NCI-H69 (cell line): ENCODE measurements at places on chromosomes 3 and 15.

GRCh38 chr3:16546186-16547010, 32.9 kb upstream of the RFTN1 start:
- no peak for DNase-seq

GRCh38 chr3:335240-335639, 138.7 kb downstream of the CHL1 start:
- no peak for DNase-seq

DNA sequence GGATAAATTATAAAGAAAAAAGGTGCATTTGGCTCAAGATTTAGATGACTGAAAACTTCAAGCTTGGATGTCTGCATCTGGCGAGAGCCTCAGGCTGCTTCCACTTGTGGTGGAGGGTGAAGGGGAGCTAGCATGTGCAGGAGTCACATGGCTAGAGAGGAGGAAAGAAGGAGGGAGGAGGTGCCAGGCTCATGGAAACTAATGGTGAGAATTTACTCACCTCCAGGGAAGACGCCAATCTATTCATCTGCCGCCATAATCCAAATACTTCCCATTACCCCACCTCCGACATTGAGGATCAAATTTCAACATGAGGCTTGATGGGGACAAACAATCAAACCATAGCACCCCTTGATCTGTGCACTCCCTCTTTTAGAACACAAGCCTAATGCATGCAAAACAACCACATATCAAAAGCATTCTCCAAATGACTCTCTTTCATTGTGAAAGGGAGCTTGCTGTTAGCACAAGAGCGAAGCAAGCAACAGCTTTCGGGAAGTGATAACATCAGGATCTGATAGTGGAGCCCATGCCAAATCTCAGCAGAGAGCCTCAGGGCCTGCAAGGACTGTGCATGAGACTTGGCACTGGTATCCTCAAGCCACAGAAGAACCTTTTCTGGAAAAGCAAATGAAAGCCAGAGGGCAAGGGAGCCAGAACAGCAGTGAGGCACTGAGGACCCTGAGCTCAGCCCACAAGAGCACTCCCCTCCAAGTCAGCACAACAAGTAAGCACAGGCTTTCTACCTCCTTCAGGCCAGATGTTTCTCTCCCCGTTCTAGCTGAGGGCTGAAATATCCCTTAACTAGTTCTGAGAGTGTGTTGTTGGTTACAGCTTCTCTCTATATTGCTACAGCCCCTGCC, 50.2 kb upstream of the THBS1 start:
- peak; percentile 32 for DNase-seq

DNA sequence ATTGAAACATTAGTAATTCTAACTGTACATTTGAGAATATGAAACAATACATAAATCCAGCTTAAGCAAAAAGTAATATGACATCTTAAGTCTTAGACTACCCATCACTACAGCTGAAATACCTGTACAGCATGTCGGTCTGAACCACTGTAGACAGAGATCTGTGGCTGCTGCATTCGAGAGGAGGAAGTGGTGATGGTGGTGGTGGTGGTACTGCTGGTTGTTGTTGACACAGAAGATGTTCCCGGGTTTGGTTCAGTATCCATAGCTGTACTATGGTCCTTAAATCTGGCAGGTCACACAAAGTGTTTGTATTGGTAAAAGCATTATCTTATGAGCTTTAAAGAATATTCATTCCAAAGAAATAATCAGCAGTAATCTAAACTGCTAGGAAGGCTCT, 2.9 kb downstream of the PHC3 start:
- DNase-seq = no peak

DNA sequence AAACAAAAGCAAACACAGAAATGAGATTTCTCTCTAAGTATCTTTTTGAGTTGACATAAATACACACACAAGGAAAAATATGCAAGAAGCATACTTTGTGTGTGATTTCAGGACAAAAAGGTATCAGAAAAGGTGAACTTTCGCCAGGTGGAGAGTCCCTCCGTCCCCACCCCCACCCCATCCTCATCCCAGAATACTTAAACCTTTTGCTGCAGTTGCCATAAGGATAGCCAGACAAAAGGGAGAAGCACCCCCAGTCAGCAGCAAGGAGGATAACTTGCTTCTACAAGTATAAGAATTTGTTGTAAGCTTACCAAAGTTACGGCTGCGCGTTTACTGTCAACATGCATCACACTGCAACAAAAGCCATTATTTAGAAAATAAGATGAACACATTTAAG, 10.3 kb downstream of the FOXP1 start:
- DNase-seq = no peak

GRCh38 chr3:112802338-112802737, 44.3 kb downstream of the CD200R1L start:
- DNase-seq = no peak

DNA sequence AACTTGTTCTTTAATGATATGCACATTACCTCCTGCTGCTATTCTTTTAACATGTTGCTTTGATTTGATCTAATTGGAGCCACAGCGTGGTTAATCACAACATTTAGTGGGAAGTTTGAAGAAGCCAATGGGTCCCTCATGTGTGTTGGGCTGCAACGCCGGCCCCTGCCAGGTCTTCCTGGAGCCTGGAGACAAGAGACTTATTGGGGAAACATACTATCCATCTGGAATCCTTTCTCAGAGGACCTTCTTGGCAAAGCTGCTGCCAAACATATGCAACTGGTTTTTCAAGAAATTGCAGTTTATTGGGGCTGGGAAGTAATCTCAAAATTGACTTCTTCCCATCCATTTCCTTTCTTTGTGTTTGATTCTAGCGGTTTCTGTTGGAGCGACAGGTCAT, 396.3 kb upstream of the PROK2 start:
- no peak for DNase-seq

GRCh38 chr3:124567179-124567578, 163.1 kb upstream of the UMPS start:
- no peak for DNase-seq

GRCh38 chr3:72086743-72087087, 301.8 kb upstream of the PROK2 start:
- no peak for DNase-seq
